ENCODE measurements at places on chromosomes 7 and 10. TPM values are rescaled to one million over a fixed set of nuclear protein-coding genes. Genes with fewer than 3 reads are reported as not detected.

WDFY4 gene
- 1.5 TPM for total RNA-seq

ABCB1 gene
- 9.0 TPM for total RNA-seq

AMPH gene
- total RNA-seq, result not detected

LRRD1 gene
- total RNA-seq, result not detected

CRPPA gene
- 2.5 TPM for total RNA-seq

GOLGA7B gene
- total RNA-seq, result 6.4 TPM

FGFR2 gene
- not detected for total RNA-seq

PLAU gene
- 0.87 TPM for total RNA-seq

ECHS1 gene
- total RNA-seq, result 28.9 TPM

CCDC172 gene
- not detected for total RNA-seq

CYP3A4 gene
- total RNA-seq, result not detected

All from naive thymus-derived CD4-positive, alpha-beta T cell (primary cell).